ENCODE measurements at places on chromosomes 2 and 18. TPM values are rescaled to one million over a fixed set of nuclear protein-coding genes. Genes with fewer than 3 reads are reported as not detected.

Gene ANKRD30BL
- not detected for total RNA-seq

Gene RABL2A
- total RNA-seq: 10.3 TPM

Gene CNRIP1
- total RNA-seq: 2.1 TPM

Gene PKDCC
- total RNA-seq: 22.8 TPM

Gene UPP2
- total RNA-seq: not detected

Gene SLC5A7
- total RNA-seq: not detected

Gene UCN
- 1.2 TPM for total RNA-seq

Gene ZNF513
- 13.5 TPM for total RNA-seq

Gene L3MBTL4
- not detected for total RNA-seq

Gene DNAJC27
- total RNA-seq: 1.9 TPM

Gene HTR2B
- not detected for total RNA-seq

Gene AQP12A
- not detected for total RNA-seq

Gene FBXO41
- 5.2 TPM for total RNA-seq

Gene FBXO48
- total RNA-seq: 0.55 TPM

Gene ITGB6
- 0.58 TPM for total RNA-seq

Gene GNLY
- 0.30 TPM for total RNA-seq

Data from A549 treated with Mapracorat at 1 μM for 4 hours (cell line).